ENCODE measurements at places on chromosomes 7 and 10. TPM values are rescaled to one million over a fixed set of nuclear protein-coding genes. Genes with fewer than 3 reads are reported as not detected.

Gene BPGM
- polyA plus RNA-seq, result 30.0 TPM

Gene IDE
- 18.5 TPM for polyA plus RNA-seq

Gene EPHA1
- 7.0 TPM for polyA plus RNA-seq

Gene WNT2
- polyA plus RNA-seq, result 1.1 TPM

Gene HOXA3
- polyA plus RNA-seq, result 15.7 TPM

Gene NKX1-2
- polyA plus RNA-seq, result not detected

Gene LAMB1
- polyA plus RNA-seq, result 576 TPM

Gene NACAD
- polyA plus RNA-seq, result 10.0 TPM

Gene MYL10
- 19.0 TPM for polyA plus RNA-seq

Gene DCLRE1C
- 16.8 TPM for polyA plus RNA-seq

Gene FXYD4
- 3.6 TPM for polyA plus RNA-seq

- DNase-seq, result no peak
Observed at GRCh38 chr10:46525177-46525823, 31.2 kb downstream of the GPRIN2 start.

- DNase-seq, result no peak
Observed at GRCh38 chr7:5435291-5436002, 11.8 kb upstream of the TNRC18 start.

DNA sequence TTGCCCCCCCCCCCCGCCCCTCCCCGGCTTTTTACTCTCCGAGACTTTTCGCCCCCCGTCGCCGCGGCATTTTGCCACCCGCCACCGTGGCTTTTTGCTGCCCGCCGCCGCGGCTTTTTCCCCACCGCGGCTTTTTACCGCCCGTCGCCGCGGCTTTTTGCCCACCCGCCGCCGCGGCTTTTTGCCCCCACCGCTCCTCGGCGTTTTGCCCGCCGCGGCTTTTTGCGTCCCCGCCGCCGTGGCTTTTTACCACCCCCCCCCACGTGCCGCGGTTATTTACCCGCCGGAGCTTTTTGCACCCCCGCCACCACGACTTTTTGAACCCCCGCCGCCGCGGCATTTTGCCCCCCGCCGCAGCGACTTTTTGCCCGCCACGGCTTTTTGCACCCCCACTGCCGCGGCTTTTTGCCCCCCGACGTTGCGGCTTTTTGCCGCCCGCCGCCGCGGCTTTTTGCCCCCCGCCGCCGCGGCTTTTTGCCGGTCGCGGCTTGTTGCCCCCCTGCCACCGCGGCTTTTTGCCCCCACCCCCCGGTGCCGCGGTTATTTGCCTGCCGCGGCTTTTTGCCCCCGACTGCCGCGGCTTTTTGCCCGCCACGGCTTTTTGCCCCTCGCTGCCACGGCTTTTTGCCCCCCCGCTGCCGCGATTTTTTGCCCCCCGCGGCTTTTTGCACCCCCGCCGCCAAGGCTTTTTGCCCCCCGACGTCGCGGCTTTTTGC is 461.1 kb downstream of the ZNF33B start:
- no peak for DNase-seq

GRCh38 chr7:38105874-38106483 is 72.1 kb upstream of the STARD3NL start:
- peak; percentile 42 for DNase-seq

DNA sequence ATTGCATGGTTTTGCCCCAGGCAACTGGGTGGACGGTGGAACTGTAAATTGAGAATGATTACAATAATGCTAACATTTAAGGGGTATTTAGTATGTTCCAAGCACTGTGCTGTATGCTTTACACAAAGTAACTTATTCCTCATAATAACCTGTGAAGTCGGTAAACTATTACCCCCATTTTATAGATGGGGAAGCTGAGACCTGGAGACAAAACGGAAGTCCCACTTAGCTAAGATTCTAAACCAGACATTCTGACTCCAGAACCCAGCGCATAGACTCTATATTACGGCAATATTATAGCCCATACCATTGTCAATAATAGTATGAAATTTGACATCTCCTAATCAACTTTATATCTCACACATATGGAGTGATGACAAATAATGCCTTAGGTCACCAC is 39.9 kb upstream of the TMEM236 start:
- DNase-seq, result no peak

GRCh38 chr10:129631006-129631405 is 164.0 kb downstream of the MGMT start:
- DNase-seq, result no peak

- DNase-seq, result no peak
Observed at GRCh38 chr7:99868246-99868645, 8.6 kb downstream of the OR2AE1 start.

- no peak for DNase-seq
Observed at GRCh38 chr7:35430547-35431153, 176.8 kb upstream of the TBX20 start.

DNA sequence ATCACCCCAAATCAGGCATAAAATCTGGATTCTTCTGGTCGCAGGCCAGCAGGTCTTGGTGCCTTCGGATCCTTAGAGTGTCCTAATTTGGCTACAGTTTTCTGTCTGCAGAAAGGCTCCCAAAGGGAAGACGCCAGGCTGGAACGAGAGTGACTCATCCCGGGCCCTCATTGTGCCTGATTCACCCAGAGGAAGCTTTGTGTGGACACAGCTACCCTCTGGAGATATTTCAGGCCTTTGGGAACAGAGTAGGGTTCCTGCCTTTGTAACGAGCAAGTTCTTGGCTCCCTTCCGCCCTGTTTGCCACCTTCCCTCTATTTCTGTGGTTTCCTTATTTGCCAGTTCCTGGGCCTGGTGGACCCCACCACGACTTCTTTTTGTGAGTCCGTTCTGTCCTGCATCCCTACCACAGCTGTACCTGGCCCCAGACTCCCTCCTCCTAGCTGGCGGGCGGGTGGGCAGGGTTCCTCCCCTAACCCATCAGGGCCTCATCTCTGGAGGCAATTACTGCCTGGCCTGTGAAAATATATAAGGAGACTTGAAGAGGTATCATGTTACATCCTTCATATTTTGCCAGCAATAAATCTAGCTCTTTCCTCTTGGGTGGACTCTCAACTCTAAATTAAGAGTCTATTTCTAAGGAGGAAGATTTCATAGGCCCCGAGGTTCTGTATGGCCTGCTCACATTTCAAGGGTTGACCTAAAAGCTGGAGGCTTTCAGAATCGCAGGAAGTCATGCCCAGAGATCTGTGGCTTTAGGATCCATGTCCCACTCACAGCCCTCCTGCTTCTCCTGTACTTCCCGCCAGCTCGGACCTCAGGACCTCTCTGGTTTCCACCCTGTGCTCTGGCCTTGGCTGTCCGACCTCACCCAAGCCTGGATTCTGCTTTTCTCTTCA is 219.2 kb upstream of the ZNF32 start:
- no peak for DNase-seq

DNA sequence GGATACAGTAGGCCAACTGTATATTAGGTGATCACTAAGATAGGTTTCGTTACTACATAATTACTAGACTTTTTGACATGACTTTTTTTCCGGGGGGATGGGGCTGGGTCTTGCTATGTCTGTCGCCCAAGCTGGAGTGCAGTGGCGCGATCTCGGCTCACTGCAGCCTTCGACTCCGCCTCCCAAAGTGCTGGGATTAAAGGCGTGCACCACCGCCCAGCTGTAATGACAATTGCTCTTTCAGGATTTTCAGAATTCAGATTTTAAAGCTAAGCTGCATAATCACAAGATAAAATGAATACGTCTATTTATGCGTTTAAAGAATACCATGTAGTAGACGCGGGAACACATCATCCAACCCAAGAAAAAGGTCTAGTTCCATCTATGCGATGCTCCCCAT is 982 bp downstream of the IDI1 start:
- no peak for DNase-seq

GRCh38 chr7:134593530-134594392 is 44.9 kb downstream of the AKR1B15 start:
- DNase-seq, result peak; percentile 41

- DNase-seq, result no peak
Observed at GRCh38 chr7:133696056-133696455, 431.1 kb upstream of the LRGUK start.

DNA sequence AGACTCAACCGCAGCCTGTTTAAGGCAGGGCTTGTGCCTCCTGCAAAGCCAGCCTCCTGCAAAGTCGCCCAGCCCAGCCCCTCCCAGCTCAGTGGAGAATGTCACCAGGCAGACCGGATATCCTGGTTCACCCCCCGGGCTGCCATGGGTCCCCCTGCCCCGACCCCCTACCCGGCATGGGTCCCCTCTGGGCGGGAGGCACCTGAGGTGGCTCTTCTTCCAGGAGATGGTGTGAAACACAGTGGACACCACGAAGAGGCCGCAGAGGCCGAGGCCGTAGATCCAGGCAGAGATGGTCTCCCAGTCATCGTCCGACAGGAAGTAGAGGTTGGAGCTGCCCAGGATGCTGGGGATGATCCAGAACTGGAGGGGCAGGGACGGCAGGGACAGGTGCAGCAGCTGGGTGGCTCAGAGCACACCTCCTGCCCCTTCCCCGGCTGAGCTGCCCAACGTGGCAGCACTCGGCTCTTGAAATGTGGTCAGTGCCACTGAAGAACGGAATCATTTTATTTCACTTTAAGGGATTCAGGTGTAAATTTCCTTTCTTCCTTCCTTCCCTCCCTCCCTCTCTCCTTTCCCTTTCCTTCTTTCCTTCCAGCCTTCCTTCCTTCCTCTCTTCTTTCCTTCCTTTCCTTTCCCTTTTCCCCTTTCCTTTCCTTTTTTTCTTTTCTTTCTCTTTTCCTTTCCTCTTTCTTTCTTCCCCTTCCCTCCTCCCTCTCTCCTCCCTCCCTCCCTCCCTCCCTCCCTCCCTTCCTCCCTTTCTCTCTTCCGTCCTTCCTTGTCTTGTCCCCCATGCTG is 36.7 kb upstream of the RADIL start:
- DNase-seq, result no peak

DNA sequence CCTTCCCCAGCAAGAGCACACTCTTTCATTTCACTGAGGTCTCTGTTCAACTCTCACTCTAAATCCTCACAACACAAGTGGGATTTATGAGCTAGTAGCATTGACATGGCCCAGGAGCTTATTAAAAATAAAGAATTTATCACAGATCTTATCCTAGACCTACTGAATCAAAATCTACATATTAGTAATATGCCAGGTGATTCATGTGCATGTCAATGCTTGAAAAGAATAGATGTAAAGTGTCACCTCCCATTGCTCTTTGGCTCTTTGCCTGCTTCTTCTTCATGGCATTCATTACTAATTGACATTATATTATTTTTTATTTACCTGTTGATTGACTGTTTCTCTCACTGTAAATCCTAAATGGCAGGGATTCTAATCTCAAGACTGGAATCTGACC is 459.2 kb upstream of the LRRTM3 start:
- no peak for DNase-seq

Measured in muscle of arm (tissue), 14 donors.